NCI-H1048 (cell line): ENCODE measurements at places on chromosomes 5 and 9.

- DNase-seq: no peak
Observed at GRCh38 chr5:103617913-103618312, 55.3 kb upstream of the NUDT12 start.

GRCh38 chr9:19799784-19800183 lies 10.9 kb upstream of the SLC24A2 start:
- no peak for DNase-seq

- no peak for DNase-seq
Observed at GRCh38 chr5:147321569-147321968, 86.7 kb downstream of the STK32A start.

DNA sequence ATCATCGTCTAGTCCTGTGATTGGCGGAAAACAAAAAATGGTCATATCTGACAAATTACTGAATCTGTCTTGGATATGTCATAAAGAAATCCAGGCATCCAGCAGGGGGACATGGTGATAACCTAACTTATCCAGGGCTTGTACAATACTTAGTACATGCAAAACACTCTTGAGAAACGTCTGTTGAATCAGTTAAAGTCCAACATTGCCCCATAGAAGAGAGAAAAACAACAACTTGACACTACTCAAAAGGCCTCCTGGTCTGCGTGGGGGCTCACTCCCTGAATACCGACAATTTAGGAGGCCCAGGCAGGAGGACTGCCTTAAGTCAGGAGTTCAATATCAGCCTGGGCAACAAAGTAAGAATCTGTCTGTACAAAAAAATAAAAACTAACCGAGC lies 217.5 kb downstream of the DCP2 start:
- DNase-seq: no peak

DNA sequence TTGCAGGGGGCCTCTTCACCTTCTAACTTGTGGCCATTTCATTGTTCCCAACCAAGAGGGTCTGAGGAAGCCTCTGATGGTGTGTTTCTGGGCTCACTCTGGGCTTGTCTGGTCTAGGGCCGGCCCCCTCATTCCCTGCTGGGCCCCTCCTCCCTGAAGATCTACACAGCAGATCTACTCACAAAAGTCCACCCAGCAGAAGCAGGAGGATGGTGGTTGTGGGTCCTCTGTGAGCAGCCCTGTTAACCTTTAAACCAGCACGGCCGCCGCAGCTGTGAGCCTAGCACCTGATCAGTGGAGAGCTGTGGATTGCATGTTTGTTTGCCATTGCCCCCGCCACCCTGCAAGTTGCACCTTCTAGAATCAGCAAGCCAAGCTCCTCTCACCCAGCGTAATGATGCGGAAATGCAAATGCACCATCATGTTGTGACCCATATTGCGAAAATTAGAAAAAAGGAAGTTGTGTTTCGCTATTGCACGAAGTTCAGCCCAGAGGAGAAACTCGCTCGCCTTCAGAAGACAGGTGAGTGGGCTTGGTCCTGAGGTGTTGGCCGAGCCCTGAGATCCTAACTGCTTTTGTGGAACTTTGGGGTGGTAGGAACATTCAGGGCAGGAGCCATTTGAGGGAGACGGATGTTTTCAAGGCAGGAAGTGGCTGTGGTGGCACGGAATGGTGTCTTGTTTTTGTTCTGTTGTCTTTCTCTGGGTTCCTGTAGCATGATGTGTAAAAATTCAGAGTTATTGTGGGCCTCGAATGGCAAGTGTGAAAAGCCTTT lies 16.7 kb downstream of the FGD3 start:
- no peak for DNase-seq

GRCh38 chr5:160155017-160155750 lies 35.9 kb upstream of the PWWP2A start:
- no peak for DNase-seq

GRCh38 chr9:104992659-104993058 lies 64.7 kb upstream of the ABCA1 start:
- no peak for DNase-seq

GRCh38 chr5:385321-385720 lies 57.7 kb upstream of the EXOC3 start:
- DNase-seq: no peak

GRCh38 chr5:140595538-140596300 lies 31.1 kb downstream of the SLC35A4 start:
- no peak for DNase-seq

GRCh38 chr9:94139672-94140417 lies 55.6 kb downstream of the PTPDC1 start:
- DNase-seq: no peak

- DNase-seq: no peak
Observed at GRCh38 chr9:37037503-37038301, 3.6 kb upstream of the PAX5 start.

DNA sequence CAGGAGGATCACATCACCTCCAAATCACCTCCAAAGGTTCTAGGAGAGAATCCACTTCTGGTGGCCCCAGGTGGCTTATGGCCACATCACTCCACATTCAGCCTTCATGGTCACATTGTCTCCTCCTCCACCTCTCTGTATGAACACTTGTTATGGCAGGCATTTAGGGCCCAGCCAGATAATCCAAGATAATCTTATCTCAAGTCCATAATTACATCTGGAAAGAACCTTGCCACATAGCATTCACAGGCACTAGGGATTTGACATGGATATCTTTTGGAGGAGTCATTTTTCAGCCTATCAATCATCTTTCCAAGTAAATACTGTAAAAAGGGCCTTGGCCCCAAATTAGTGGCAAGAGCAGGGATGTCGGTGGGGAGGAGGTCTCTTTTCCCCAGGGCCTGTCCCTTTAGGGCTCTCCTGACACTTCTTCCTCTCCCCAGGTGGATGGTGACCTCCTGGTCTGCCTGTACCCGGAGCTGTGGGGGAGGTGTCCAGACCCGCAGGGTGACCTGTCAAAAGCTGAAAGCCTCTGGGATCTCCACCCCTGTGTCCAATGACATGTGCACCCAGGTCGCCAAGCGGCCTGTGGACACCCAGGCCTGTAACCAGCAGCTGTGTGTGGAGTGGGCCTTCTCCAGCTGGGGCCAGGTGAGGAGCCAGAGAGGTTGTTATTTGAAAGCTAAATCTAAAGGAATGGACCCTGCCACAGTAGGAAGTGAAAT lies 140.9 kb downstream of the SAXO1 start:
- no peak for DNase-seq

- no peak for DNase-seq
Observed at GRCh38 chr9:136058801-136059302, 36.2 kb downstream of the NACC2 start.

GRCh38 chr9:108196332-108197007 lies 659.3 kb downstream of the ACTL7B start:
- peak; percentile 8 for DNase-seq

DNA sequence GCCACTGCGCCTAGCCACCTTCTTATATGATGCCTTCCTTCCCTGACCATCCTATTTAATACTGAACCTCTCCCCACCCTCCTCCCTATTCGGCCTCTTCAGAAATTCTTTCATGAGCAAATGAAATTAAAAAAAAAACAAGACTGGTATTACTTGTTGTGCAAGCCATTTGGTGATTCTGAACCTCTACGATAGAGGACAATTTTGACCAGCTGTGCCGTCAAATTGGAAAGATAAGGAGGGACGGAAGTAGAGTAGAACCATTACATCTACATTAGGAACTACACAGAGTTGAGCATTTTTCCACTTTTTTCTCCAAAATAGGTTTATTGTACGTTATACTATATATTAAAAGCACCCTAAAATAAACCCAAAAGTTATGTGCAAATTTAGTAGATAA lies 2.9 kb downstream of the DHX29 start:
- DNase-seq: no peak

GRCh38 chr9:83646500-83647239 lies 23.7 kb downstream of the IDNK start:
- no peak for DNase-seq

GRCh38 chr5:113117543-113118115 lies 141.0 kb downstream of the DCP2 start:
- no peak for DNase-seq
